ENCODE measurements at places on chromosomes 13 and 19.
A peak's percentile ranks its signal among the peaks of the same experiment; 100 is the strongest.

DNA sequence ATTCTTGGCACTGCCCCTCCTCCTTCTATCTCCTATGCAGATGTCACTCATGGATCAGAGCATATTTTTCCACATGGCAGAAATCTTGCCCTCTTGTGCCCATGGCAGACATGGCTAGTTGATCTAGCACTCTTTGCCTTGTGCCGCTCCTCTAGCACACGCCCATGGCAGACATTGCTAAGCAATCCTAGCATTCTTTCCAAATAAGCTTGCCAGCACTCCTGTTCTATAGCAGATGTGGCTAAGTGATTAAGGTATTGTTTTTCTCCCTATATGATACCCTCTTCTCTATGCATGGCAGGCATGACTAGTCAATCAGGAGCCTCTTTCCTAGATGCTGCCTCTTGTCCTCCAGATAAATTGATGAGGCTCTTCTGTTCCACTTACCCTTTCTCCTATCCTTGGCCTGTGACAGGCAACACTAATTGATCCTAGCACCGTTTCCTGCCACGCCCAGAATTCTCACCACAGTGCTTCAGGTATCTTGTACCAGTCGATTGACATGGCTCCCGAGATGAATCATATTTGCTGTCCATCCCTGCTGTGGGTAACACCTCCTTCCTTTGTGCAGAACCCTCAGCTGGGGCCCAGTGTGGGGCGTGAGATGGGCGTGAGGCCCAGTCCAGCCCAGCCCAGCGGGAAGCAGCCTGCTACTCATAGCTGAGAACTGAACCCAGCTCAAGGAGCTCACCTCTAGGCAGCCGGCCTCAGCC is 26.9 kb downstream of the TMED1 start:
- DNase-seq, result no peak

DNA sequence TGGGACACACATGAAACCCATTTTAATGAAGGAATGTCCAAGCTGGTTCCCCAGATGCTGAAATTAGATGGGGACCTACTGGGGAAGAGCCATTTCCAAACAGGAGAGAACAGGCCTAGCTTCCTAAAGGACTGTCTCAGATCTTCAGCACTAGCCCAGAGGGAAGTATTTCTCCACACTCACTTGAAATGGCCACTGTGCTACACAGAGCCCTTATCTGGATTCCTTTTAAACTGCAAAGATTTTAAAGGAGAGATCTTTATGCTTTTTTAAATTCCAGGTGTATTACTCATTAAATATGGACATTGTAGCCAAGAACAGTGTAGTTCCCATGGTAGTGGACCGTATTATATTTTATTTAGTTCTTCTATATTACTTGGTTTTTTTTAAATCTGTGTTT is 255.3 kb downstream of the SHISA2 start:
- DNase-seq, result no peak

GRCh38 chr13:34152996-34153395 is 335.0 kb downstream of the RFC3 start:
- DNase-seq, result no peak

DNA sequence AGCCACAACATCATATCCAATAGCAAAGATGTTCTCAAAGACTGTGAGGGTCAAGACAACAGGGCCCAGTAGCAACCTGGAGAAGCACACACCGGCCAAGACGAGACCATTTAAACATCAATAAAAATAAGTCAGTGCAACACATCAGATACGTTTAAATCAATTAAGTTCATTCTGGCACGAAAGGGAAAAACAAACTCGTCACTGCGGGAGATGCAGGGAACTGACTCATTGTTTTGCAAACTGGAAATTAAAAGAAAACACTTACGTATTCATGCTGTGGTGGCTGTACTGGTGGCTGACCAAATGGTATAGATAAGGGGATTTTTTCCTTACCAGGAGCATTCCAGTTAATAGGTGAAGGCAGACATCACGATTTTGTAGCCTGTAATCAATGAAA is 26.3 kb upstream of the SLC15A1 start:
- no peak for DNase-seq

GRCh38 chr19:9934132-9934950 is 2.0 kb downstream of the OLFM2 start:
- peak; percentile 56 for DNase-seq

GRCh38 chr13:100811024-100811865 is 136.7 kb upstream of the TMTC4 start:
- DNase-seq, result no peak

- no peak for DNase-seq
Measured at GRCh38 chr19:38837656-38838121, 6.1 kb upstream of the ECH1 start.

DNA sequence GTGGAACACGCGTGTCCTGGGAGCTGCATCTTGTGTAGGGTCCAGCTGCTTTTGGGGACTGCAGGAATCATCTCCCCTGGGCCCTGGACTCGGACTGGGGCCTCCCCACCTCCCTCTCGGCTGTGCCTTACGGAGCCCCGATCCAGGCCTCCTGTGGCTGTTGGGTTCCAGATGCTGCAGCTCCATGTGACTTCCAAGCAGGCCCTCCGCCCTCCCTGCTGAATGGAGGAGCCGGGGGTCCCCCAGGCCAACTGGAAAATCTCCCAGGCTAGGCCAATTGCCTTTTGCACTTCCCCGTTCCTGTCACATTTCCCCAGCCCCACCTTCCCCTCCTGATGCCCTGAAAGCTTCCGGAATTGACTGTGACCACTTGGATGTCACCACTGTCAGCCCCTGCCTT is 6.2 kb upstream of the PGLS start:
- DNase-seq, result no peak

DNA sequence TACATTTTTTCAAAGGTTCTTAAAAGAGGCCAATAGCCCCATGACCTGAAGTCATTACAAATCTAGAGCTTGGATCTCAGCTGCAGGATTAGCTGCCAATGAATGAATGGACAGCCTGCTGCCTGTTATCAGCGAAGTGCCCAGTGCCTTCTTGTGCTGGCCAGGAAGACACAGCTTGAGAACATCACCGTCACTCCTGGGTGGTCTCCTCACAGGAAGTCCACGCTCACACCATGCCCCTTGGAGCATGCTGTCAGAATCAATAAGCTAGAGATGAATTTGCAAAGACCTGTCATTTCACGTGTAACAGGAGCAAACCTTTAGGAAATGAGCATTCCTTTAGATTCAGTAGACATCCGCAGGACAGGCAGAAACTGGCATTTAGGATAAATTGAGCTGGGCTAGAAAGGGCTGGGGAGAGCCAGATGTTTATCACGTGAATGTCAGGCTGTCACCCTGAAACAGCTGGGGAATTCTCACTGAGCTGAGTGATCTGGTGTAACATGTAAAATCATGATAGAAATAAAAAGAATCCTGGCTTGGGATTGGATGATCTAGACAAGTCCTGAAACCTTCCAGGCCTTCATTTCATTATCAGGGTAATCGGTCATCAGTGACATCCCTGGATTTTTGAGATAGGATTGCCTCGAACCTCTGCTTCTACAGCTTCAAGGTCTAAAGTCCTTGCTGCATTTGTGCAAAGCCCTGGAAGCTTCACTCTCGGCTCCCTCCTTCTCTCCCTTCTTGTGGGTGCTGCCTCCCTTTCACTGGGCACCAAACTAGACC is 49.9 kb upstream of the MEDAG start:
- no peak for DNase-seq

DNA sequence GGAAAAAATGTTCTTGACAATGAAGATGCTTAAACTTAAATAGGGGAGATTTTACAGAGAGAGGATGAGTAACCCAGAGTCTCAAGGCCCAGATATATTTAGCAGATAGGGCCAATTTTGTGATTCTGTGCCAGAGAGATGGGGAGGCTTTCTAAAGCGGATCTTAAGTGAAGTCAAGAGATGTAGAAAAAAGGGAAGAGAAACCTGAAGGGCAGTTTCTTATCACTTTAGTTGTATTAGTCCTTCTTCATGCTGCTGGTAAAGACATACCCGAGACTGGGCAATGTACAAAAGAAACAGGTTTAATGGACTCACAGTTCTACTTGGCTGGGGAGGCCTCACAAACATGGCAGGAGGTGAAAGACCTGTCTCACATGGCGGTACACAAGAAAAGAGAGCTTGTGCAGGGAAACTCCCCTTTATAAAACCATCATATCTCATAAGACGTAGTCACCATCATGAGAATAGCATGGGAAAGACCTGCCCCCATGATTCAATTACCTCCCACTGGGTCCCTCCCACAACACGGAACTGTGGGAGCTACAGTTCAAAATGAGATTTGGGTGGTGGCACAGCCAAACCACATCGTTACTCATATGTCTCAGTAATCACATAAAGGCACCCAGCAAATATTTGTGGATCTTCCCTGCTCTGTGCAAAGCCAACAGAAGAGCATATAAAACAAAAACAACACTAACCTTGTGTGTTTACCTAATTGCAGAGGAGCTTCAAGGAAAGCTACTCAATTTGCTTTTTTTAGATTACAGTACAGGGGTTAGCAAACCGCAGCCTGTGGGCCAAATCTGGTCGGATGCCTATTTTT is 102.6 kb upstream of the MYCBP2 start:
- no peak for DNase-seq

GRCh38 chr19:4521888-4522242 is 3.6 kb upstream of the PLIN4 start:
- DNase-seq, result no peak

DNA sequence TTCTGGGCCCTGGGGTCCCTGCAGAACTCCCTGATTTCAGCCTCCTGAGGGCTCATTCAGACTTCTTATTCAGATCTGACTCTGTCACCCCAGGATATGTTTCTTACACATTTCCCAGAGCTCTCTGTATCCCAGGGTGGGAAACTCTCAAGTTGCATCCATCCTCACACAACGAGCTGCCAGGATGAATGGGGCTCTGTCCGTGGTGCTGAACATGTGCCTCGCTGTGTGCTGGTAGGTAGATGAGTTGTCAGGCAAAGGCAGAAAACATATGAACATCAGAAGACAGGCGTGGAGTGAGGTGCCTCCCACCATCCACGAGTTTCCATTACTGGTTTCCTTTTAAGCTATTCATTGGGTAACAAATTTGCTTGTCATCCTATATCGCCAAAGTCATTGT is 11.4 kb upstream of the IGFL1 start:
- DNase-seq, result peak; percentile 28

- no peak for DNase-seq
Measured at GRCh38 chr19:47768604-47769003, 9.9 kb upstream of the SELENOW start.

DNA sequence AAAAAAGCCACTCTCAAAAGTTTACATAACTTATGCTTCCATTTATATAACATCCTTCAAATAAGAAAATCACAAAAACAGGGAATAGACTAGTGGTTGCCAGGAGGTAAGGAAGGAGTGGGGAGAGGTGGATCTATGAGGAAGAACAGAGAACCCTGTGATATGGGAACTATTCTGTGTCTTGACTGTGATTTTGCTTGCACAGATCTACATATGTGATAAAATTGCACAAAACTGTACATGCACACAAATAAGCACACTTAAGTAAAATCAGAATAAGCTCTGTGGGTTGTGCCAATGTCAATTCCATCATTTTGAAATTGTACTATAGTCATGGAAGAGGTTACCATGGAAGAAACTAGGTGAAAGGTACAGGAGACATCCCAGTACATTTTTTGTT is 121.6 kb upstream of the SGCG start:
- DNase-seq, result no peak

DNA sequence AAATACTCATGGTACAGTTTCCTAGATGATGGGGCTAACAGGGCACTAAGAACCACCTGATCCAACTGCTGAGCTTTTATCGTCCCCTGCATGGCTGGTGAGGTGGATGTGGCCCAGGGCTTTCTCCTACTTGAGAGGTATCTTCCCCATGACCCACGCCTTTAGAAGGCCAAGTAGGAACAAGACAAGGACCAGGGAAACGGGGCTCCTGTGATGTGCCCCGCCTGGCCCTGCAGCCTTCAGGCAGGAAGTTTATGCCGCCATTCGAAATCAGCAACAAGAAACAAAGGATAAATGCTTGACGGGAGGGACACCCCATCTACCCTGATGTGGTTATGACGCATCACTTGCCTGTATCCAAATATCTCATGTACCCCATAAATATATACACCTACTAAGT is 4.1 kb downstream of the NLRP13 start:
- no peak for DNase-seq

DNA sequence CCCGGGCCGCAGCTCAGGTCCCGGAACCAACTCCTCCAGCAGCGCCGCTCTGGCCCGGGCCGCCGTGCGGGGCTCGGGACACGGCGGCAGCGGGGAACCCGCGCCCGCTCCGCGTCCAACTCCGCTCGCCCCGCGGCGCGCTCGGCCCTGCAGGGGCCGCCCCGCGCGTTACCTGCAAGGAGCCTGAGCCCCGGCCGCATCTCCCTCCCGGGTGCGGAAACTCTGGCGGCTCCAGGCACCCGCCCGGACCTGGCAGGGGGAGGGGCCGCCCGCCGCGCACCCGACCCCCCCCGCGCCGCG is at the start of gene TMTC4:
TSS of gene TMTC4 (minus strand) at position 224 of the 300 bp plus-strand sequence. CDS start 4,433 bp downstream, outside the sequence.
- no peak for DNase-seq

GRCh38 chr13:93476175-93476574 is 249.6 kb downstream of the GPC6 start:
- DNase-seq, result no peak

DNA sequence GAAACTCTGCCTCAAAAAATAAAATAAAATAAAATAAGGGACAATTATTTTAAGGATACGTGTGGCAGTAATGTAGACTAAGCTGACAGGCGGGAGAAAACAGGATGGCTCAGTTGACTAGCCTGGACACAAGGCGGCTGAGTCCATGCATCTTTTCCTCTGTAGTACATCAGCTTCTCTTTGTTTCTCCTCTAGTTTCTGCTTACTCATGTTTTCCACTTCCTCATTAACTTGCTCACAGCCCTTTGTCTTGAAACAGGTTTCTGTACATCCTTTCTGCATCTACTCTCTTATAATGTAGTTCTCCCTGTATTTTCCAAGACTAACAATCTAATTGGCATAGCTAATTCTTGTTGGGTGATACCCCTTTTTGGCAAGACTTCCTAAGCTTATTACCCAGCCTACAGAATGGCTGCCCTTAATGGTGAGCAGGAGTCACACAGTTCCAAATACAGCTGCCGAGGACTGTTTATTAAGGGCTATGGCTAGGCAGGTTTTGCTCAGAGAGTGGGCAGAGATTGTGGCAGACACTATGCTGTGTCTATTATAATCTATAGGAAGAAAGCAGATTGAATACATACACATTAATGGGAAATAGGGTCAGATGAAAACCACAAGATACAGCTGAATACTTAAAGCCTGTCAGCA is 58.7 kb upstream of the KLF5 start:
- DNase-seq, result no peak

DNA sequence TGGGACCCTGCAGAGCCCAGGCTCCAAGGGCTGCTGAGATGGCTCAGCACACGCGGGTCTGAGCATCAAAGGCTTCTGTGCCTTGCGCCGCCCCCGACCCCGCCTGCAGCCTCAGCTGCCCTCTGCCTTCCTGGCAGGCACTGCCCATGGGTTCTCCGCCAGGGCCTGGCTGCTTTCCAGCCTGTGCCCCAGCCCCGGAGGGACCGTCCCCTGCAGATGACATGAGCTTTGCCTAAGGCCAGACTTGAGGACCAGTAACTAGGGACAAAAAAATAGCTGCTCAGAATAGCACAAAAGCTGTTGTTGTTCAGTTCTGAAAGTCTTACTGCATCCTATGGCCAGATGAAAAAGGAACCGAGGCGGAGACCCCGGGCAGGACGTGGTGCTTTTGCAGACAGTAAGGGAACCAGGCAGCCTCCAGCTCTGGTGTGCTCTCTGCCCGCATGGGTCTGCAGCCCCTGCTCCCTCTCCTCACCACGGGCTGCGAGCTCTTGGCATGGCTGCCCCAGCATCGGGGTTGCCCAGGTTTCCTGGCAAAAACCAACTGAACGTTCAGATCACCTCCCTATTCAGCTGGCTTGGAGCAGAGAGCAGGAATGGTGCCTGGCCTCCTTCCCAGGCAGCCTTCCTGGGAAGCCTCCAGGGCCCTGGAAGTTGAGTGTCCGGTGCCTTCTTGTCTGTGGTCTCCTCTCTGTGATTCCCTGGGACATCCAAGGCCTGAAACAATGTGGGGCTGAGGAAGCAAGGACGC is 12.5 kb upstream of the CFAP97D2 start:
- DNase-seq, result no peak
